ENCODE measurements at places on chromosomes 3 and 15.

DNA sequence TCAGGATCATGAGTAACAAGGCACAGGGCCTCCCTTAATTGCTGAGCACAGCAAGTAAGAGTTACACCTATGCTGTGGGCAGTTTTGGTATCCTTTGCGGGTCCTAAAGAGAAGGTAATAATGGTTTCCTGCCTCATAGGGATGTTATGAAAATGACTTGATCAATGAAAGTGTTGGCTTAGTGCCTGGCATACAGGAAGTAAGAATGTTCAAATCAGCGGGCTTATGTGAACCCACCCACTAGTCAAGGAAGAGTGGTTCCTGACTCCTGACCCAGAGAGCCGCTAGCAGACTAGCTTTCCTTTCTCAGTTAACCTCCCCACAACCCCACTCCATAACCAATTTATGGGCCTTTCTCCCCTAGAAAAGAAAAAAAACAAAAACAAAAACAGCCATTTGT is 5.2 kb upstream of the ADAMTS9 start:
- no peak for DNase-seq

GRCh38 chr15:54815556-54815955 is 381.2 kb downstream of the RSL24D1 start:
- DNase-seq, result no peak

- DNase-seq, result no peak
Observed at GRCh38 chr15:81189583-81190283, 6.9 kb upstream of the IL16 start.

- no peak for DNase-seq
Observed at GRCh38 chr3:143035466-143036211, 34.3 kb downstream of the U2SURP start.

DNA sequence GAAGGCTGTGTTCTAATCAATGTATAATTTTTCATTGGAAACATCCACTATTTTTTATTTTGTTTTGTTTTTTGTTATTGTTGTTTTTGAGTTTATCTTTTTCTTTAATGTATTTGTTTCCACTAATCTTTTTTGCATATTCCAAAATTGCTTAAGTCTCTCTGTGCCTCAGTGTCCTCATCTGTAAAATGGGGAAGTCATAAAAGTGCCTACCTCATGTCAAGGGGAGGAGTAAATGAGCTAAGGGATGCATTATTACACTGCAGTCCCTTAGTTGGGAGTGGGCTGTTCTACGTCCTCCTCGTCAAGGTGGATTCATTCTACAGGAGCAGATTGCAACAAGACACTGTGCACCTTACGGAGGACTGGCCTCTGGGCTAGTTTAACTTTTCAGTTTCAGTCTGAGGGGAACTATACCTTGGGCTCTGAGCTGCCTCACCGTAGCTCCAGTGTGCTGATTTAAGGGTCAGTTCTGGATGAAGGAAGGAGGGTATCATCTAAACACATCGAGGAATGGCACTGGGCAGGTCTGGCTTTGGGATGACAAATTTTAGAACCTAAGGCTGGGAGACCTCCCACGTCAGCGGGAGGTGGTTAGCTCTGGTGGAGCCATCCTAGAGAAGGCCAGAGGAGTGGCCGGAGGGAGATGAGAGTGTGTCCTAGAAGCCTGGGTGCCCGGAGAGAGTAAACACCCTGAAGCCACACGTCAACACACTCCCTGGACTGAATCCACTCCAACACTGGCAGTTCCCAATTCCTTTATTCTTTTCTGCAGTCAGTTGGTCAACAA is 5.1 kb upstream of the SRP14 start:
- DNase-seq, result no peak

GRCh38 chr15:33402600-33402999 is 91.8 kb downstream of the RYR3 start:
- DNase-seq, result no peak

DNA sequence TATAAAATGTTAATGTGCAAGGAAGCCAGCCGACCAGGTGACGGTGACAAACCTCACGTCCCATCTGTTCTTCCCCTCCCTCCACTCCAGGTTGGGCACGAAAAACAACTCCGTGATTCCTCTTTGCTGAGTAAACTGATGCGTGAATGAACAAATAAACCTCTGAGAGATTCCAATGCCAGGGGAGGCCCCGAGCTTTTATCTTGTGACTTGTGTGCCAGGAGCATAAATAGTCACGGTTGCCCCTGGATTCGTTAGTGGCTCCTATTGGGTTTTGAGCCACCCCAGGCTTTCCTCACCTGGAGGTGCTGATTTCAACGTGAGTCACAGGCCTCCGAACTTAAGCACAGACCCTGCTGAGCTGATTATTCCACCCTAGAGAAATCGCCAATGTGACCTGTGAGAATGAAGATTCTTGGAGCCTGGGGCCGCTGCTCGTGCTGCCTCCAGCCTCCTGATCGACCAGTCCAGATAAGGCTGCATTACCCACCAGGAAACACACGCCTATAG is 119.2 kb downstream of the SHQ1 start:
- DNase-seq, result no peak

- no peak for DNase-seq
Observed at GRCh38 chr3:188656196-188656982, 502.4 kb downstream of the LPP start.

GRCh38 chr3:171317171-171317570 is 143.0 kb downstream of the TNIK start:
- DNase-seq, result no peak

DNA sequence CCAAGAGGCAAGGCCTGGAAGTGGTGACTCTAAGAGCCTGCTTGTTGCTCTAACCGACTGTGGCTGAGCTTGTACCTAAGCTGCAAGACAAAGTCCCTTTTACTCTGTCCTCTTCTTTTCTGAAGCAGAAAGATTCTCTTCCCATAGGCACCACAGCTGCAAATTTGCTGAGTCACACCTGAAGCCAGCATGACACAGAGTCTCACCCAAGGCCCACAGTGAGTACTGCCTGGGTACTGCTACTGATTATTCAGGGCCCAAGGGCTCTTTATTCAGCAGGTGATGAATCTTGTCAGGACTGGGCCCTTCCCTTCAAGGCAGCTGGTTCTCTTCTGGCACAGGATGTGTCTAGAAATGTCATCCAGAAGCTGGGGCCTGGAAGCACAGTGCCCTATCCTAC is 18.9 kb upstream of the TIGIT start:
- no peak for DNase-seq

GRCh38 chr15:85503151-85503799 is 122.9 kb downstream of the AKAP13 start:
- DNase-seq, result no peak

- DNase-seq, result no peak
Observed at GRCh38 chr15:74222240-74223119, 13.6 kb upstream of the CCDC33 start.

DNA sequence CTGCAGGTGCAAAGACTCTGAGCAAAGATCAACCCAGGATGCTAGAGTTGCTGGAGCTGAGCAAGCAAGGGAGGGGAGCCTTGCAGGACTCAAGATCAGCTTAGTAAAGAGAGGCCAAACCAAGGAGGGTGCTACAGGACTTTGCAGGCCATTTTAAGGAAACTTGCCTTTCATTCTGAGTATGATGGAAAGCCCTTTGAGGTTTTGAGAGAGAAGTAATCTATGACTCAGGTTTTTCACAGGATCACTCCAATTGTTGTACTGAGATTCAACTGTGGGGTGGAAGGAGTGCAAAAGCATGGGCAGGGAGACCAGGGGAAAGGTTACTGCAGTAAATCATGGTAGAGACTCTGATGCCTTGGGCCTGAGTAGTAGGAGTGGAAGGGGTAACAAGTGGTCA is 260.4 kb upstream of the GPR149 start:
- DNase-seq, result no peak

GRCh38 chr15:44033894-44034293 is 161.2 kb downstream of the FRMD5 start:
- no peak for DNase-seq

DNA sequence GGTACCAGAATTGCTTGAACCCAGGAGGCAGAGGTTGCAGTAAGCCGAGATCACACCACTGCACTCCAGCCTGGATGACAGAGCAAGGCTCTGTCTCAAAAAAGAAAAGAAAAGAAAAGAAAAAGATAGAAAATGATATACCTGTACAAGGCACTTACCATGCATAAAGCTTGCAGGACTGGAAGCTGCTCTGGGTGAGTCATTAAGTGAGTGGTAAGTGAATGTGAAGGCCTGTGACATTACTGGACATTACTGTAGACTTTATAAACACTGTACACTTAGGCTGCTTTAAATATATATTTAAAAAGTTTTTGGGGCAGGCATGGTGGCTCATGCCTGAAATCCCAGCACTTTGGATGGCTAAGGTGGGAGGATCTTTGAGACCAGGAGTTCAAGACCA is 99.2 kb downstream of the SLMAP start:
- no peak for DNase-seq

- DNase-seq, result no peak
Observed at GRCh38 chr3:111143-112069, 85.2 kb upstream of the CHL1 start.

GRCh38 chr15:85580879-85581278 is 200.5 kb downstream of the AKAP13 start:
- no peak for DNase-seq

GRCh38 chr3:58063022-58063815 is 55.0 kb downstream of the FLNB start:
- DNase-seq, result no peak

- DNase-seq, result no peak
Observed at GRCh38 chr15:63276342-63277037, 915 bp upstream of the APH1B start.

DNA sequence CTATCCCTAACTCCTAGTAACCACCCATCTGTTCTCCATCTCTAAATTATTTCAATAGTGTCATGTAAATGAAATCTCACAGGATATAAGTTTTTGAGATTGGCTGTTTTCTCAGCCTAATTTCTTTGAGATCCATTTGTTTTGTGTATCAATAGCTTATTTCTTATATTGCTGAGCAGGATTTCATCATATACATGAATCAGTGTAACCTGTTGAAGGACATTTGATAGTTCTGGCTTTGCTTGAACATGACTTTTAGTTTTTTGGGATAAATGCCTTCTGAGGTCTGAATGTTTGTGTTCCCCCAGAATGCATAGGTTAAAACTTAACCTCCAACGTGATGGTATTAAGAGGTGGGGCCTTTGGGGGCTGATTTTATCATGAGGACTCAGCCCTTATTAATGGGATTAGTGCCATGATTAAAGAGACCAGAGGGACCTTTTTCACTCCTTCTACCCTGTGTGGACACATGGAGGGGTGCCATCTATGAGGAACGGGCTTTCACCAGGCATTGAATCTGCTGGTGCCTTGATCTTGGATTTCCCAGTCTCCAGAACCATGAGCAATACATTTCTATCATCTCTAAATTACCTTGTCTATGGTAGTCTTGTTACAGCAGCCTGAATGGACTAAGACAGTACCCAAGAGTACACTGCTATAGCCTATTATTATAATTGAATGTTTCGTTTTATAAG is 118.3 kb downstream of the FNDC3B start:
- no peak for DNase-seq

DNA sequence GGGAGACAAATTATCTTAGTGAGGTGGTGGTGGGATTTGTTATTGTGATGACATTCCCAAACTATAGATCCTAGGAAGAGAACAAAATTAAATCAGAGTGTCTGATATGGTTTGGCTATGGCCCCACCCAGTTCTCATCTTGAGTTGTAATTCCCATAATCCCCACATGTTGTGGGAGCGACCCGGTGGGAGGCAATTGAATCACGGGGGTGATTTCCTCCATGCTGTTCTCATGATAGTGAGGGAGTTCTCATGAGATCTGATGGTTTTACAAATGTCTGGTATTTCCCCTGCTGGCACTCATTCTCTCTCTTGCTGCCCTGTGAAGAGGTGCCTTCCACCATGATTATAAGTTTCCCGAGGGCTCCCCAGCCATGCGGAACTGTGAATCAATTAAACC is 62.0 kb downstream of the RPL22L1 start:
- DNase-seq, result no peak

- no peak for DNase-seq
Observed at GRCh38 chr3:150144191-150144708, 173.6 kb upstream of the PFN2 start.

GRCh38 chr3:106176734-106177133 is 307.9 kb upstream of the CBLB start:
- DNase-seq, result no peak

GRCh38 chr3:151113343-151113742 is 27.9 kb downstream of the MED12L start:
- no peak for DNase-seq

- DNase-seq, result no peak
Observed at GRCh38 chr15:71226536-71227455, 111.5 kb downstream of the THSD4 start.

DNA sequence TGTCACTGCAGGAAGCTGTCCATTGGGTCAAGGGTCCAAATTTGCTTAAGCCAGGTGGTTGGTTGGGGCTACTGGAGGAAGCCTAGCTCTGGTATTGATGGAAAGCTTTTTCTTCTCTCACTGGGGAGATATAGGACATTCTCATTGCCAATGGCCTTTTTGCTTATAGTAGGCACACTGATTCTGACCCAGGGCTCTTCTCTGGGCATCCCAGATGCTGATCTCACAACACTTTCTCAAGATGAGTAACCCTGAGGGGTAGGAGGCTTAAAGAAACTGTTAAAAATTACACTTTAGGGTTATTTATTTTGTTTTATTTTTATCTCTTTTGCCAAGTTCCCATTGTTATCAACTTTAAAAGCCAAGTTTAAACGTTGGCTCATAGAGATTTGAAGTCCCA is 337.8 kb downstream of the LRRC3B start:
- no peak for DNase-seq

- no peak for DNase-seq
Observed at GRCh38 chr15:77201665-77202064, 130.8 kb upstream of the TSPAN3 start.

- DNase-seq, result no peak
Observed at GRCh38 chr3:83524901-83525300, 1433.9 kb upstream of the CADM2 start.

DNA sequence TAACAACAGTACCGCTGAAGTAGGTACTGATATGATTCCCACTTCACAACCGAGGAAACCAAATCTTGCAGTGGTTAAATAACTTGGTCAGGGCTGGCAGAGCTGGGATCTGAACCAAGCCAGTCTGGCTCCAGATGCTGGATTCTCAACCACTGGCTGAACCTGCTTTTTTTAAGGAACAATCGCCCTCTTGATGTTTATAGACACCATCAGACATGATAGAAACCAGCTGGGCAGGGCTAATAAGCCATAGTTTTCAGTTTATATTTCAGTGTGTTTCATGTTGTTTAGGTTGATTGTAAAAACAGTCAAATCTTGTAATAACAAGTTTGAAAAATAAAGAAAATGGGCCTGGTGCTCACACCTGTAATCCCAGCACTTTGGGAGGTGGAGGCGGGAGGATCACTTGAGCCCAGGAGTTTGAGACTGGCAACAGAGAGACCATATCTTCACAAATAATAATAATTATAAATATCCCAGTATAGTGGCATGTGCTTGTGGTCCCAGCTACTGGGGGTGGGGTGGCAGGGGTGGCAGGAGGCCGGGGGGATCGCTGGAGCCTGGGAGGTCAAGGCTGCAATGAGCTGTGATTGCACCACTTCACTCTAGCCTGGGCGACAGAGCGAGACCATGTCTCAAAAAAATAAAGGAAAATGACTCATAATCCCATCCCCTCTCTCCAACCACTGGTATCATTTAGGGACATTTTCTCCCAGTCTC is 36.7 kb downstream of the XYLB start:
- no peak for DNase-seq

- no peak for DNase-seq
Observed at GRCh38 chr3:66115858-66116654, 77.3 kb upstream of the MAGI1 start.

Measured in esophagus squamous epithelium (tissue), 5 donors.